Left lung (tissue), 14 donors: ENCODE measurements at places on chromosomes 5 and 9. TPM values are rescaled to one million over a fixed set of nuclear protein-coding genes. Genes with fewer than 3 reads are reported as not detected.

The LNPEP gene
- total RNA-seq: 37.3 TPM

The PRRX2 gene
- 1.7 TPM for total RNA-seq

GRCh38 chr5:77358255-77359205, 133.6 kb downstream of the WDR41 start:
- DNase-seq: no peak

DNA sequence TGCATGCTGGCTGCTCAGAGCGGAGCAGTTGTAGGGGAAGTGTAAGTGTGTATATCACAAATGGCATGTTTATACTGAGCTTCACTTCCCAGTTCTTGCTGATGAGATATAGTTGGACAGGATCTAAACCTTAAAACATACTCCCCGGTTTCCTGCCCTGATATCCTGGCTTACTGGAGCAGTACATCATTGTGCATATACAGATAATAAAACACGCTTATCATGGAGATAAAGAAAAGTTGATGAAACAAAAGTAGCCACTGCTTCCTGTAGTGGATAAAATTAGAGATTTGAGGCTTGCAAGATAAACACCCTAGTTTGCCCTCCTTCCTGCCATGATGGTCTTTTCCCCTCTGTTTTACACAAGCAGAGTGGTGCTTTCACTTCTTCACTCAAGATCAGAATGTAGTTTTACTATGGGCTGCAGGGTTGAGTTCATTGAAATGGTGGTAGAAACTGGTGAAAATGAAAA, 15.0 kb downstream of the NPR3 start:
- no peak for DNase-seq

GRCh38 chr9:5586391-5586802, 42.5 kb upstream of the RIC1 start:
- no peak for DNase-seq

GRCh38 chr9:97109194-97109811, 70.4 kb upstream of the CTSV start:
- no peak for DNase-seq

- no peak for DNase-seq
Observed at GRCh38 chr9:83130541-83130940, 67.6 kb upstream of the RASEF start.

- no peak for DNase-seq
Observed at GRCh38 chr5:82784521-82784920, 292.7 kb downstream of the TMEM167A start.

DNA sequence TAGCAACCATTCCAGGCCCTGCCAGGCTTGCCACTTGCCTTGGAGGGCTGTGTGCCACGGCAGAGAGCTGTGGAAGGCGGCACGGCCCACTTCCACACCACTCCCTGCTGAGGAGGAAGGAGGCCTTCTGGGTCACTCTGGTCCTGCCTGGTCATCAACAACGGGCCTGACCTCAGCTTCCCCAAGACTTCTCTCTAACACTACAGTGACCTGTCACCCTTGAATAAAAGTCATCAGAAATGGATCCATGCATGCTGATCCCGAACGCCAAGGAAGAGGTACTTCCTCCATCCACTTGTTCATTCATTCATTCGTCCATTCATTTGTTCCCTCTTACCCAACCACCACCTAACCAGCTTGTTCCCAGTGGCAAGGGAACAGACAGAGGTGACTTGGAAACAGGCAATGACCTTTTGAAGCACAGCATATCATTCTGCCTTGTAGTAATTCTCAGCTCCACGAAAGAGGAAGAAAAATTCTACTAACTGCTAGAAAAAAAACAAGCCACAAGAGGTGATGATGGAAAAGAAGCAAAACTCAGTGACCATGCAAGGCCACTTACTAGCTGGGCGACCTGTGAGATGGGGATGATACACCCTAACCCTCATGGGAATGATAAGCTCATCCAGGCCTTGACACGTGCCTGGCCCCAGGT, 58.6 kb downstream of the STK10 start:
- DNase-seq: no peak

GRCh38 chr5:124583469-124584350, 162.7 kb downstream of the ZNF608 start:
- DNase-seq: no peak

DNA sequence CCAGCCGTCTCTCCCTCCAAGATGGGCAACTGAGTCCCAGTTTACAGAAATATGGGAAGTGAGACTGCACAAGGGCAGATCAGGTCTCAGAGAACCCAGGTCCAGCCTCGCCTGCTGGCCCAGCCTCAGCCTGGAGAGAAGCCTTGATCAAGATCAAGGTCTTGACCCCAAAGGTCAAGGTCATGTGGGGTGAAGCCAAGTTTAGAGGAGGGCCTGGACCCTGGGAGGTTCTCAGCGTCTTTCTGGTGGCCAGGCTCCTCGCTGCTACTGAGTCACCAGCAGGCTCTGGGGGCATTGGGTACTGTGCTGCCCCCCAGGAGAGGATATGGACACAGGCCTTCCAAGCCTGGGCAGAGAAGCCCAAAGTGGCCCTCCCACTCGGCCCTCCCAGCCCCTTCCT, 8.8 kb downstream of the IPPK start:
- DNase-seq: no peak
